ENCODE measurements at places on chromosomes 3 and 15.

DNA sequence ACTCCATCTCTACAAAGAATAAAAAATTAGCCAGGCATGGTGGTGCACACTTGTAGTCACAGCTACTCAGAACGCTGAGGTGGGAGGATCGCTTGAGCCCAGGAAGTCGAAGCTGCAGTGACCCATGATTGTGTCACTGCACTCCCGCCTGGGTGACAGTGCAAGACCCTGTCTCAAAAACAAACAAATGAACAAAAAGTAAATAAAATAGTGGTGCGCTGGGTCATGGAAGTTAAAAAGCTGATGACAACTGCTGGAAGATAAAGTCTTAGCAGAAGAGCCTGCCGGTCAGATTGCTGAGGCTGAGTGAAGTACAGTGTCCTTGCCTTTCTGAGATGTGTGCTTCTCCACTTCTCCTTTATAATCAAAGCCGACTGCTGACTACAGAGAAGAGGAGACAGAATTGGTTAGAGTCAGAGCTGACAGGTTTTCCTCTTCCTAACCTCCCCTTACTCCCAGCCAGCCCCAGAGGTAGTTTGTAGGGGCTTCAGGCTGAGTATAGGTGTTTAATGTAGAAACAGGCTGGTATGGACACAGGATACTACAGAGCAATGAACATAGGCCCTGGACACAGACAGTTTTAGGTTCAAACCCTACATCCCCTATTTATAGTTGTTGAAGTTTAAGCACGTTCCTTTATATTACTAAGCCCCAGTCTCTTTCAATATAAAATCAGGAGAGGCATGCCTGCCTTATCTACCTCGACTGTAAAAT is 17.9 kb downstream of the HCLS1 start:
- no peak for DNase-seq

- no peak for DNase-seq
These were observed 122.8 kb downstream of the RPLP1 start for GRCh38 chr15:69575387-69575786.

DNA sequence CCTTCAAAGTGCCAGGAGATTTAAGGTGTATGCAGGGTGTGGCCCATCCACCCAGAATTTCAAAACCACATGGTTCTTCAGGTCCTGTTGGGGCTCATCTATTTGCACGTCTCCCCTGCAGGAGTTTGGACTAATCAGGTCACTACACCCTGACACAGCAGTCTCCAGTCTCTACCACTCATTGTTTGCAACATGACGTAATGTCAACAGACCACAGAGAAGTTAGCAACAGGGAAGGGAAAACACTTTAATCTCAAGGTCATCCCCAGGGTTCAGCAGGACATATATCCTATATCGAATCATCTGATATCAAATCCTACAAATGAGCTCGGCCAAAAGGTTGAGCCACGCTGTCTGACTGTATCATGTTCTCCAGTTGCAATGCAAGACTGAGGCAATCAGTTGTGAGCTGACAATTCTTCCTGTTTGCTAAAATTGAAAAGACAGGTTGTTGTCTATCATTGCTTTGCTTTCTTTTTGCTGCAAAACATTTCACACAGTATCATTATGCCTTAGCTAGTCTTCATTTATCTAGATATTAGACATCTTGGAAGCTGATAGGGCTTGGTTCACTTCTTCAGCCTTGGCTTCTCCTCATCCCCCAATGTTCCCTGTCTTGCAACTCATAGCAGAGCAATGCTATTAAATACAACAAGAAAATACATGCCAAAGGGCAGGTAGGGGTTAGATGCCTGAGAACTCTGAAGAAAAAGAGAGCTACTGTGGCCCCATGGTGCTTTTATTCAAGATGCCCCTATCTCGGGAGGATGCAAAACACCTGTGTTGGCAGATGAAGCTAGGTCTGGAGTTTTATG is 13.4 kb upstream of the LEKR1 start:
- no peak for DNase-seq

DNA sequence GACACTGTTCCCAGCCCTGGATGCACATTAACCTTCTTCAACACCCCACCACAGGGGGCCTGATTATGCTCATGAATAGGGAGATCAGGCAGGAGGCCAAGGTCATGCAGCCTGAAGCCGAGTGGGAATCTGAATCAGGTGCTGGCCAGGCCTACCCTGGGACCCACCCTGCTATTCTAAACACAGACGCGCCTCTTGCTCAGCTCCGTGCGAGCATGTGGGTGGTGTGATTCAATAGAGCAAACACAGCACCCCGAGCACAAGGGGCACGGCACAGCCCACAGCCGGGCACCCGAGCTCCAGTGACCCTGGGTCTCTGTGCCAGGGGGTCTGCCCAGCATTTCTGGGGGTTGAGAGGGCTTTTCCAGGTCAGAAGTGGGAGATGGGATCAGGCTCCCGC is 24.6 kb upstream of the GRIP2 start:
- DNase-seq: no peak

- DNase-seq: no peak
These were observed 907 bp downstream of the PLXNA1 start for GRCh38 chr3:126983653-126984390.

DNA sequence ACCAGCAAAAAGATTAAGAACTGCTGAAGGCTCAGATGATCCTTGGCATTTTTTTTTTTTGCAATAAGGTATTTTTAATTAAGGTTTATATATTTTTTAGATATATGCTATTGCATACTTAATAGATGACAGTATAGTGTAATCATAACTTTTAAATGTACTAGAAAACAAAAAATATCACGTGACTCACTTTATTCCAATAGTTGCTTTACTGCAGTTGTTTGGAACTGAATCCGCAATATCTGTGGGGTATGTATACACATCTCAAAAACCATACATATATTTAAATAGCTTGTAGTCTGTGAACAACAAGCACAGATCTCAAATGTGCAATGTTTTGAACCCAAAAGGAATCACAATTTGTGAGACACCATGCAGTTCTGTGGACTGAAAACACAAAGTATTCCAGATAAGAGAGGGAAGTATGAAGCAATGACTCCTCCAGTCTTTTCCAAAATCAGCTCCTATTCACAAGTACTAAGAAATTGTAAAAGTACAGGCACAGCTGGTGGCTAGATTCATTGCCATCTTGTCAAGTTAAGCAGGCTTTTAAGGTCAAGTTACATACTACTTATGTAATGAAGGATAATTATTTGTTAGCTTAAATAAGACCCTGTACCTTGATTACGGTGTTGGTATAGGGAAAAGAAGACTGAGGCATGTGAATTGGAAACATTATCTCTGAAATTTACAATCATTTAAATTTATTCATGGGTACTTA is 331.1 kb downstream of the TBC1D5 start:
- no peak for DNase-seq

- no peak for DNase-seq
These were observed 57.6 kb downstream of the TMEM44 start for GRCh38 chr3:194575484-194576210.

DNA sequence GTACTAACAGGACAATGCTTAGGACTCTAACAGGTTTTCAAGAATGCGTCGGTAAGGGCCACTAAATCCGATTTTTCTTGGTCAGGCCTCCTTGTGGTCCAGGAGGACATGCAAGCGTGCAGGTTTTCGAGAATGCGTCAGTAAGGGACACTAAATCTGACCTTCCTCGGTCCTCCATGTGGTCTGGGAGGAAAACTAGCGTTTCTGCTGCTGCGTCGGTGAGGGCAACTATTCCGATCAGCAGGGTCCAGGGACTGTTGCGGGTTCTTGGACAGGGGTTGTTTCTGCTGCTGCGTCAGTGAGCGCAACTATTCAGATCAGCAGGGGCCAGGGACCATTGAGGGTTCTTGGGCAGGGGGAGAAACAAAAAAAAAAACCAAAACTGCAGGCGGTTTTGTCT is 7.8 kb upstream of the UBP1 start:
- DNase-seq: no peak

DNA sequence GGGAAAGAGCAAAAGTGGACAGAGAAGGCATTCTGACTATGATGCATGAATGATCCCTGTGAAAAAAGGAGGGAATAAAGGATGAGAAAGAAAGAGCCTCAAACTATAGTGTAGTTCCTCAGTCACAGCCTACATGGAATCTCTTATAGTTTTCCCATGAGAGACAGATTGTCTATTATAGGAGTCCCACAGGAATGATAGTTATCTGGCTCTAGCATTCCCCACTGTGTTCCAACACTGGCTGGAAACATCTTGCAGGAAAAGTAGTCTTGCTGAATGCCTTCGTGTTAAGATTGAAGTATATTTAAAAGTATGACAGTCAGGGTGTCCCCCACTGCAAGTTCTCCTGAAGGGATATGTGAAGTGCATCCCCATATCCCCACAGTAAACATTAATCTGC is 641.5 kb upstream of the NECTIN3 start:
- DNase-seq: no peak

- no peak for DNase-seq
These were observed 60.1 kb downstream of the SUMF1 start for GRCh38 chr3:4406746-4407568.

GRCh38 chr3:90040554-90040953 is 933.1 kb downstream of the EPHA3 start:
- DNase-seq: no peak

GRCh38 chr15:63089260-63090043 is 32.2 kb upstream of the LACTB start:
- DNase-seq: no peak

- no peak for DNase-seq
These were observed 3.1 kb downstream of the AP4E1 start for GRCh38 chr15:50911621-50912020.

Data from RWPE2 (cell line).